WTC11 (cell line): ENCODE measurements at places on chromosomes 2 and 18. TPM values are rescaled to one million over a fixed set of nuclear protein-coding genes. Genes with fewer than 3 reads are reported as not detected.

TANC1 gene
- total RNA-seq = 8.5 to 11.6 TPM (median 8.7 TPM) in 3 replicates

CCDC178 gene
- total RNA-seq = 0.20 TPM in 1 of 3 replicates, not detected in the others

TUBA3E gene
- total RNA-seq = 0.18 TPM in 1 of 3 replicates, not detected in the others

ASAP2 gene
- total RNA-seq = 14.3 to 15.6 TPM (median 14.5 TPM) in 3 replicates

SLC19A3 gene
- 6.4 to 7.5 TPM (median 6.5 TPM) in 3 replicates for total RNA-seq

MOCOS gene
- 4.2 to 5.3 TPM (median 4.8 TPM) in 3 replicates for total RNA-seq

MSH2 gene
- total RNA-seq = 207 to 244 TPM (median 209 TPM) in 3 replicates

ATP6V1B1 gene
- total RNA-seq = not detected in 3 replicates

CHN1 gene
- total RNA-seq = 26.1 to 30.0 TPM (median 28.0 TPM) in 3 replicates

TACR1 gene
- 0.13 to 0.23 TPM (median 0.18 TPM) in 3 replicates for total RNA-seq

CTAGE1 gene
- total RNA-seq = not detected in 3 replicates

DPP4 gene
- total RNA-seq = 2.7 to 3.6 TPM (median 2.7 TPM) in 3 replicates

RTP5 gene
- total RNA-seq = not detected in 3 replicates

MAP3K19 gene
- total RNA-seq = not detected in 3 replicates

DSG4 gene
- not detected in 3 replicates for total RNA-seq

PJVK gene
- 2.5 to 6.8 TPM (median 4.4 TPM) in 3 replicates for total RNA-seq

PLGLB1 gene
- 0.44 to 0.55 TPM (median 0.52 TPM) in 3 replicates for total RNA-seq

GKN2 gene
- total RNA-seq = not detected in 3 replicates

HMSD gene
- total RNA-seq = 3.0 to 8.1 TPM (median 6.1 TPM) in 3 replicates

DNA sequence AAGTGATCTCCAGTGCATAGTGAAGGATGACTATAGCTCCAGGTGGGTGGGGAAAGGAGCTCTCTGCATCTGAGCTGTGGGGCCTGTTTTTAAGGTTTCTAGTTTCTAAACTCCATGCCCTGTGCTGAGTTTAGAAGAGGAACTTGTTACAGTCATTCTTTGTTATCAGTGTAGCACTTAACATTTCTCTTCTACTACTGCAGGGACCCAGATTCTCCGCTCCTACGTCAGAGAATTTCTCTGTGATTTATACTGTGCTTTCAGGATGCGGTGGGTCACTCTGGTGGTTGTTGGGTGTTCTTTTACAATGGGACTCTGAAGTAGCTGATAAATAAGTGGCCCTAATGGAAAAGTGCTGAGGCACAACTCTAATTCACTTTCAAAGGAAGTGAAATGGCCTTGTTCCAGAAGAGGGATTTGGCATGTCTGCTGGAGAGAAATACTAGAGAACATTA, 122.0 kb downstream of the WDSUB1 start:
- DNase-seq = no peak

- no peak for DNase-seq
These were observed 16.8 kb upstream of the BOK start for GRCh38 chr2:241541564-241542277.

GRCh38 chr18:34033968-34034367, 190.7 kb downstream of the NOL4 start:
- DNase-seq = no peak

DNA sequence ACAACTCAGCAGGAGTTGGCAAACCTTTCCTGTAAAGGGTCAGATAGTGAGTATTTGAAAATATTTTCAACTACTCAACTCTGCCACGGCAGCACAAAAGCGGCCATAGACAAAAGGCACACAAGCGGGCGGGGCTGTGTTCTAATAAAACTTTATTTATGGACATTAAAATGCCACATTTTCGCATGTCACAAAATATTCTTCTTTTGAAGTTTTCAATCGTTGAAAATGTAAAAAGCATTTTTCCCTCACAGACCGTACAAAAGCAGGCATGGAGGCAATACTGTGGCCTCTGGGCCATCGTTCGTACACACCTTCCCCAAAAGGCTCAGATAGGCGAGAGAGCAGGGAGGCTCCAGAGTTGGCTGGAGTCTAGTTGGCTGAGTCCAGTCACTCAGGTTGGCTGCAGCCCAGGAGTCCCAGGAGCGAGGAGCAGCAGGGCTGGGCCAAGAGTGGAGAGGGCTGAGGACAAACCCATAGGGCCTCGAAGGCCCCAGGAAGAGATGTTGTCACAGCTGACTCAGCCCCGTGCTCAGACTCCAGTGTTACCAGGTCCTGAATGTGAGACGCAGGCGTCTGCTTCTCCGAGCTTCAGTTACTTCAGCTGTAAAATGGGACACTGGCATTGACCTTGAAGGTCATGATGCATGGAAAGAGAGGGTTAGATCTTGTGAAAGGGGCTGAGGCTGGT, 42.5 kb downstream of the SDC1 start:
- DNase-seq = no peak

- no peak for DNase-seq
These were observed 87.9 kb downstream of the CNTNAP5 start for GRCh38 chr2:124112966-124113365.

DNA sequence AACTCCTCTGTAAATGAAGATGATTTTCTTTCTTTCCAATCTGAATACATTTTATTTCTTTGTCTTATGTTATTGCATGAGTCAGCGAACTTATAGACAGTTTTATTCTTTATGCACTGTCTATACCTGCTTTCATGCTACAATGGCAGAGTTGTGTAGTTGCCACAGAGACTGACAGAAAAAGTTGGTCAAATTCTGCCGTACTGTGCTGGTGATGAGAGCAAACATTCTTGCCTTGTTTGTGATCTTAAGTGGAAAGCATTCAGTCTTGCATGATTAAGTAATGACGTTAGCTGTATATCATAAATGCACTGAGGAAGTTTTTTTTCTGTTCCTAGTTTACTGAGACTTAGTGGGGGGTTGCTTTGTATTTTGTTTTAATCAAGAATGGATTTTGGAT, 32.9 kb downstream of the ZC3H15 start:
- no peak for DNase-seq

DNA sequence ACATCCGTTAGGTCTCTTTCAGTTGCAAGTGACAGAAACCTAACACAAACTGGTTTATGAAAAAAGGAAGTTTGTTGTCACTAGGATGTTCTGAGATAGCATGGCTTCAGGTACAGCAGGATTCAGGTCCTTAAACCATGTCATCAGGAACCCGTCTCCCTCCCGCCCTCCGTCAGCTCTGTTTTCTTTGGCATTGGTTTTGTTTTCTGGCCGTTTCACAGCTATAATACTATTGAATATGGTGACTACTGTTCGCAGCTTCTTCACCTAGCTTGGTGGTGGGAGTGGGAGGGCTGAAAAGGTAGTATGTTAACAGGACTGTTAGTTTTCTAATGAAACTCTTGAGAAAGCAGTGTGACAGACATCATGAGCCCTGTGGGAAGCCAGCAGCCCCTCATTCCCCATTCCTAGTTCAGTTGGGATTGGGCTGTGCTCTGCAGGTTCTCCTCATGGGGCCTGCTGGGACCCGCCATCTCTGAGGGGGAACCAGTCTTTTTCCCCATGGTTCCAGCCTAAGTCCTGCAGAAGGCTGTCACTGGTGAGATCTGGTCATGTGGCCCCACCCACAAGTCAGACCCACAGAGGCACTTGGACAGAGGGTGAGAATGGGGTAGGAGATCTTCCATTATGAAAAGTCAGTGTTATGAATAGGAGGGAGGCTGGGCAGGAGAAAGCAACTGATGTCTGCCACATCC, 12.1 kb downstream of the PTMA start:
- DNase-seq = no peak

GRCh38 chr18:45081566-45082181, 401.0 kb downstream of the SETBP1 start:
- no peak for DNase-seq

DNA sequence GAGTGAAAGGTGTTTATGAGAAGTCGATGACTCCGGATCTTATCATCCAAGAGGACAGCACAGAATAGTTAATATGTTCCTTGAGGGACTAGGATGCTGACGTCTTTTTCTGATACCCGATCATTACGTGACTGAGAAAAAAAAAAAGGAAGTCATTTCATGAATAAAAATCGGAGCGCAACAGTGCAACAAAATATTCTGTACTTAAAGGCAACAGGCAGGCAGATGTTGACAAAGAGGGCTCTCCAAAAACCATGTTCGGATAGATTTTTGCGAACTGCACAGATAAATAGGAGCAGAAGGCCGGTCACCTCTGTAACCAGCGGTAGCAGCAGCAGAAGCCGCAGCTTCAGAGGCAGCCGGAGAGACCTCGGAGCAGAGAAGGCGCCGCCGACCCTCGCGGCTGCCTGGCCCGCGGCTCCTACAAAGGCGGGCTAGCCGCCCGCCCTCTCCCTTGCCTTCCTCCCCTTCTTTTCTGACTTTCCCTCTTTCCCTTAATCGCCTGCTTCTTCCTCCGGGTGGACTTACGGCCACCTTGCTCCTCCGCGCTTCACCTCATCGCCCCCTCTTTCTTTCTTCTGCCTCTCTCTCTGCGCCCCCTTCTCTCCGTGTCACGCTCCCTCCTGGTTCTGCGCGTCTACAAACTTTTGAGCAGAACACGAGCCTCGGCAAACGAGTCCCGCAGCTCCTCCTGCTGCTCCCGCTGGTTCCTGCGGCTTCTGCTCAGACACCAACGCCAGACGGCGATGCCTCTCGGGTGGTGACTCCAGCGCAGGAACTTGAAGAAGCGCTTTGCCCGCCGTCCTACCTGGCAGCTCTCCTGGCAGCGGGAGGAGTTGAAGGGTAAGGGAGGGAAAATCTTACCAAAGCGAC, at the start of gene ADCYAP1:
Gene ADCYAP1, plus strand, starts transcription at position 654 of the 873 bp plus-strand sequence. CDS start 516 bp downstream, outside the sequence.
- DNase-seq = peak; percentile 68

DNA sequence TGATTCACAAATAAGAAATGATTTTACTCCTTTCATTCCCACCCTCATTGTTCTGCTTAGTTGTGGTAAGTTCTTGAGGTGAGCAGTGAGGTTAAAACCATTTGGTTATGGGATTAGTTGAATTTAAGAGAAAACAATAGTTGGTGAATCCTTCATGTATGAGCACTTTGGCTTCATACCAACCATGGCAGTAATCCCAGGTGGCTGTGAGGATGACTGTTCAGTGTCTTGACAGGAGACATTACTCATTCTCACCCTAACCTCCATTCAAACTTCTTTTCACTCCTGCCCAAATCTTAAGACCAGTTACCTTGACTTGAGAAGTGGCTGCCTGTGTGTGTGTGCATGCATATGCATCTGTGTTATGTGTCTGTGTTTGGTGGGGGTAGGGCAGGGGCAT, 143.1 kb downstream of the SETBP1 start:
- no peak for DNase-seq

DNA sequence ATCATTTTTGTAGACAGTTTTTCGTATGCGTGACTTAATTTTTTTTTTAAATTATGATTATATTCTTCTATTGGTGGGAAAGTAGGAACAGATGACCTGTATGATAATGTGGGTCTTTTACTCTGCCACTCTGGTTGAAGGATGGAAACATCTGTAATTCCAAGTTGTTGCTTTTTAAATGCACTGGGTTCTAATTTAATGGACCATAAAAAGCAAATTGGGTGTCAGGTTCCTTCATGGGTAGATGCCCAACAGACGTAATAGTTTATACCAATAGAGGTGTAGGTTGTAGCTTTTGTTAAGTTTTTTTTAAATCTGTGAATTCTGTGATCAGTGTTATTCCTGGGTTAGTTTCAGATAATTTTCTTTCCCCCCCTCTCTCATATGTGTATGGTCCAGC, 117.6 kb downstream of the MAP4K4 start:
- no peak for DNase-seq

- DNase-seq = no peak
These were observed 322.2 kb downstream of the RDH14 start for GRCh38 chr2:18238209-18238608.

- DNase-seq = no peak
These were observed 31.1 kb upstream of the SPAG16 start for GRCh38 chr2:213253162-213253561.

DNA sequence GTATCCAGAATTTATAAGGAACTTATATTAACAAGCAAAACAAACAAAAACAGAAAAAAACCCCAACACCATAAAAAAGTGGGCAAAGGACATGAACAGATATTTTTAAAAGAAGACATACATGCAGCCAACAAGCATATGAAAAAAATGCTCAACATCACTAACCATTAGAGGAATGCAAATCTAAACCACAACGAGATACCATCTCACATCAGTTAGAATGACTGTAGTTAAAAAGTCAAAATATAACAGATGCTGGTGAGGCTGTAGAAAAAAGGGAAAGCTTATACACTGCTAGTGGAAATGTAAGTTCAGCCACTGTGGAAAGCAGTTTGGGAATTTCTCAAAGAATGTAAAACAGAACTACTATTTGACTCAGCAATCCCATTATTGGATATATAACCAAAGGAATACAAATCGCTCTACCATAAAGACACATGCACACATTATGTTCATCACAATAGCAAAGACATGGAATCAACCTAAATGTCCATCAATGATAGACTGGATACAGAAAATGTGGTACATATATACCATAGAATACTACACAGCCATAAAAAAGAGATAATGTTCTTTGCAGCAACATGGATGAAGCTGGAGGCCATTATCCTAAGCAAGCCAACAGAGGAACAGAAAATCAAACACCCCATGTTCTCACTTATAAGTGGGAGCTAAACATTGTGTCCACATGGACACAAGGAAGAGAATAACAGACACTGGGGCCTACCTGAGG, 25.3 kb downstream of the PREPL start:
- DNase-seq = no peak

- DNase-seq = no peak
These were observed 20.6 kb downstream of the STPG4 start for GRCh38 chr2:47134386-47135090.

GRCh38 chr2:215567504-215567903, 131.6 kb upstream of the FN1 start:
- no peak for DNase-seq

DNA sequence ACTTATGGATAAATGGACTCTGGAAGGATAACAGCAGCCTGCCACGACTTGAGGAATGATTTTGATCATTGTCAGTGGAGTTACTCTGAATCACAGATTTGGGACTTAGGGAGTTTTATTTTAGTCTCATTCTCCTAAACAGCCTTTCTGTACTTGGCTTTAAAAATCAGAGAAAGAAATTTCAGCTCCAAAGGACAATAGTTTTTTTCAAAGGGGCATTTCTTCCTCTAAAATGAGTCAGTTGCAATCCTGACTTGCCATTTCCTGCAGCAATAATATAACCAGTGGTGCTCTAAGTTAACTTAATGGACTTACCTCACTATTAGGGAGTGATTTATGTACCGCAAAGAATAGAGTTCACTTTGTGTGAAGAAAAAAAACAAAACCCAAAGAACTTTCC, 35.1 kb upstream of the MTX2 start:
- DNase-seq = no peak

DNA sequence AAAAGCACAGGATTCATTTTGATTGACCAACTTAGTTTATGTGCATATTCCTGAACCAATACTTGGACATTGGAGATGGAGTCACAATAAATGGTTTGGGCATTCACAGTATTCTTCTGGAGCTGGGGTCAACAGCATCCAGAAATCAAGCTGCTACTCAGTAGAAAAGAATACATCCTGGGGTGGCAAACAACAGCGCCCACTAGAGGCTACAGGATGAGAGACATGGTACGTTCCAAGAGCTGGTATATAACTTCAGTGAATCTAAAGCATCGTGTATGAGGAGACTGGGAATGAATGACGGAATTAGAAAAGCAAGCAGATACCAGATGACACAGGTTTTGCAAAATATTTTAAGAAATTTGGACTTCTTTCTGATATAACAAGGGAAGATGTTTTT, 142.9 kb upstream of the FIGN start:
- DNase-seq = peak; percentile 70

DNA sequence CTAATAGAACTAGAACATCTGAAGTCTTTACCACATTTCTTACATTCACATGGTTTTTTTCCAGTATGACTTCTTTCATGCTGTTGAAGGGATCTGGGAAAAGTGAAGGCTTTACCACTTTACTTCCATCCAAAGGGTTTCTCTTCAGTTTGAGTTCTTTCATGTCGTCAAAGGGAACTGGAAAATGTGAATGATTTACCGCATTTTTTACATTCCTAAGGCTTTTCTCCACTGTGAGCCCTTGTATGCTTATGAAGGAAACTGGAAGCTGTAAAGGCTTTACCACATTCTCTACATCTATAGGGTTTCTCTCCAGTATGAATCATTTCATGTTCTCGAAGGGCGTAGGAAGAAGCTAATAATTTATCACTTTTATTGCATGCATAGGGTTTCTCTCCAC, 46.7 kb downstream of the NBEAL1 start:
- DNase-seq = no peak
